ENCODE measurements at places on chromosomes 12 and 14.

- DNase-seq, result no peak
These were observed 670.5 kb upstream of the ATXN7L3B start for GRCh38 chr12:73867147-73867546.

- DNase-seq, result no peak
These were observed 21.2 kb downstream of the ITGA7 start for GRCh38 chr12:55686366-55687010.

GRCh38 chr12:112167718-112168525, 42.6 kb downstream of the TRAFD1 start:
- DNase-seq, result no peak

GRCh38 chr12:58967561-58967960, 47.3 kb upstream of the LRIG3 start:
- no peak for DNase-seq

DNA sequence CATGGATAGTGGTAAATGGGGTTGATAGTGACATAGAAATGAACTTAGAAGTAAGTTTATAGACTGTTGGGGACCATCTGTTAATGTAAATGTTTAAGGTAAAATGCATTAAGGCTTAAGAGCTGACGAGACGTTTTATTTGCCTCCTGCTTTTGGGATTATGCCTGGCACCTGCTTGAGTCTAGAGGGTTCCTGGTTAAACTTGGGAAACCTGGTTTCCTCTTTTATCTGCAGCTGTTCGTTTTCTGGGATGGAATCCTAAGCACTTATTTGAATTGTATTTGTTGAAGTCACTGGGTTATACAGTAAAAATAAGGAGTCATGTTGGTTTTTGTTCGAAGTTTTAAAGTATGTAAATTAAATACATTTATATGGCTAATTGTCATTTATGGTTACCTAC, 914.7 kb downstream of the NRXN3 start:
- no peak for DNase-seq

- DNase-seq, result no peak
These were observed 144.5 kb upstream of the PLEKHG7 start for GRCh38 chr12:92558215-92558773.

Measured in NT2/D1 (cell line).